ENCODE measurements at places on chromosomes 4 and X.

DNA sequence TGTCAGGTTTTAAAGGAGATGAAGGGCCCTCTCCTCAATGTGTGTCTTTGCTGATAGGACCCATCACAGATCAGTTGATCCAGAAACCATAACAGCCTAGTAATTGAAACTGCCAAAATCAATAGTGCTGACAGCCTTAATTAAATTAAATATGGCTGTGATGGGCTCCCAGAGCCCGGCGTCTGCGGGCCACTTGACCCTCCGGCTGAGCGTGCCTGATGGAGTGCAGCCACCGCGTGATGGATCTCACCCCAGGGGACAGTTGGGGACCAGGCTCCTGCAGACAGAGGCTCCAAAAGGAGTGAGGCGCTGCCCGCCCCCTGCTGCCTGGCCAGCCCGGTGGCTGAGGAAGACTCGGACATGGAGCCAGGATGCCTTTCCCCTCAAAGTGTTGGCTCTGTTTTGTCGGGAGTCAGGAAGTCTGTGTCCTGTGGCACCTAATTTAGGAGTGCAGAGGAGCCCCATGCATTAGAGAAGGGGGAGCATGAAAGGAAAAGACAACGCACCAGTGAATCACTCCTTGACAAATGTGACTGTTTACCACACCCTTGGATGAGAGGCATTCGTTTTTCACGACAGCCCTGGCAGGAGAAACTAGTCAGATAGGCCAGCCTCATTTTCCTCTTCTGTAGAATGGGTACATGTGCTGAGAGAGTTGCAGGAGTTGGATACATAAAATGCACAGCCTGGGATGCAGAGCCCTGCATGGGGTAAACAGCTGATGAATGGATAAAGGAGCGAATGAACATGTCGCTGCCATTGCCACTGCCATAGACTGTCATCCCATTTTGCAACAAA, 40.9 kb upstream of the MSX1 start:
- DNase-seq, result no peak

DNA sequence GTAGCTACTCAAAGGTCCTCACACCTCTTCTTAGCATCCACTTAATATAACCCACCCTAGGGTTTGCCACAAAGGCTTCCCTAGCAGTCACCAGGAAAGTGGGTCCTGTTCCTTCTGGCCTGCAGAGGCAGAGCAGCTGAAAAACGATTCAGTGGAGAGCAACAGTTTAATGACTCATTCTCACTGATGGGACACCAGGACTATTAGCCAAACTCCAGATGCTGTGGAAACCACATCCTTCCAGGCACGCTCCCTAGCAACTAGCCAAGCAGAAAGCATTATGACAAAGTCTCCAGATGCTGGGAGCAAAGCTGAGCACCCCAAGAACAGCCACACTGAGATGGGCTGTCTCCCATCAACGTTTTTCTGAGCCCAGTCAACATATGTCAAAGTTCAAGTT, 30.3 kb upstream of the UTP14A start:
- DNase-seq, result no peak

DNA sequence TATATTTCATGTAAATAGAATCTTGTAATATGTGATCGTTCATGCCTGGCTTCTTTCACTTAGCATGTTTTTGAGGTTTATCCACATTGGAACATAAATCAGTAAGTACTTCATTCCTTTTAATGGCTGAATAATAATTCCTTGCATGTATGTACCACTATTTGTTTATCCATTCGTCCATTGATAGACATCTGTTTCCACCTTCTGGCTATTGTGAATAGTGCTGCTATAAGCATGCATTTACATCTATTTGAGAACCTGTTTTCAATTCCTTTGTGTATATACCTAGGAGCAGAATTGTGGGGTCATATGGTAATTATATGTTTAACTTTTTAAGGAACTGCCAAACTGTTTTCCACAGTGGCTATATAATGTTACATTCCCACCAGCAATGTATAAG, 356.7 kb upstream of the DIPK2B start:
- no peak for DNase-seq

DNA sequence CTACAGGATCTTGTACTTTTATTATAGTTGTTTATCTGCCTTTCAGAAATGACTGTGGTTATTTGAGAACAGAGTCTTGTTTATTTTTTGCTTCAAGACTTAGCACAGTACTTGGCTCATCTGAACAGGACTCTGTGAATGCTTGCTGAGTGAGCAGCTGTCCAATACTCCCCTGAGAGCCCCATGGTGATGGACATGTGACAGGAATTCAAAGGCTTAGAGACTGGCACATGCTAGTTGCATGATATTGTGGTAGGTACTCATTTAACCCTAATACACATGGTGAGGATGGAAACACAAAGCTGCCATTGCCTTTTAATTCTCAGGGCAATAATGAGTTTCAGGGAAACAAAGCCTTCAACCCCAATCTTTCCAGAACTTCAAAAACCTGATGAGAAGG, 97.3 kb downstream of the GEMIN8 start:
- no peak for DNase-seq

- DNase-seq, result no peak
These were observed 23.1 kb upstream of the TMEM184C start for GRCh38 chr4:147594107-147594506.

GRCh38 chrX:102491766-102492165, 20.2 kb upstream of the TCP11X2 start:
- no peak for DNase-seq

- no peak for DNase-seq
These were observed 62.7 kb downstream of the HTRA3 start for GRCh38 chr4:8332038-8332857.

DNA sequence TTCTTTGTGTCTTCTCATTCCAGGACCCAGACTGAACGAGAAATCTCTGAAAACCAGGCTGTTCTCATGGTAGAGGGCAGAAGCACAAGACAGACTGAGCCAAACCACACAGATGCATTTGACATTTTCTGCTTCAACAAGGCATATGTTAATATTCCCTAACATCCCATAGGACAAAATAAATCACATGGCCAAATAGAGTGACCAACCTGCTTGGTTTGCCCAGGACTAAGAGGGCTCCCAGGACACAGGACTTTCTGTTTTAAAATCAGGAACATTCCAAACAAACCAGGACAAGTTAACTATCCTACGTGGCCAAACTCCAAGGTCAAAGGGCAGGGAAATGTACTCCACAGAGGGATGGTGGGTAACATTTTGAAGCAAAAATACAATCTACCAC, 11.7 kb downstream of the CTPS2 start:
- no peak for DNase-seq

DNA sequence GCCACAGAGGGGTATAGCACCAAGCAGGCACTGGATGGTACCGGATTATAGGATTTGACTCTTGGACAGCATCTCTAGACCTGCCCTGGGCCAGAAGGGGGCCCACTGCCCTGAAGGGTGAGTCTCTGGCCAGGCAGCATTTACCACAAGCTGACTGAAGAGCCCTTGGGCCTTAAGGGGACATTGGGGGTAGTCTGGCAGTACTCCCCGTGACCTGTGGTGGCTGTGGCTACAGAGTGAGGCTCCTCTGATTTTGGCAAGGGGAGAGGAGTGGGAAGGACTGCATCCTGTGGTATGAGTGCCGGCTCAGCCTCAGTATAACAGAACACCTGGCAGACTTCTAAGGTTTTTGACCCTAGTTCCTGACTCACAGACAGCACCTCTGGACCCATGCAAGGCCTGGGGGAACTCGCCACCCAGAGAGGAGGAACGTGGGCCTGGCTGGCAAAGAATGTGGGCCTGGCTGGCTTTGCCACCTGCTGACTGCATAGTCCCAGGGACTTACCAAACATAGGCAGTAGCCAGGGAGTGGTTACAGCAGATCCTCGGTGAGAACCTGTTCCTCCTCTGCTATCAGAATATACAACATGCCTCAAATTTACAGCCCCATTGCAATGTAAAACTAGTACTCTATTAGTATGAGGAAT, 48.1 kb downstream of the ABCB7 start:
- DNase-seq, result no peak

- no peak for DNase-seq
These were observed 90.7 kb downstream of the NSUN7 start for GRCh38 chr4:40840255-40840984.

GRCh38 chrX:13597874-13598273, 28.5 kb downstream of the EGFL6 start:
- no peak for DNase-seq

DNA sequence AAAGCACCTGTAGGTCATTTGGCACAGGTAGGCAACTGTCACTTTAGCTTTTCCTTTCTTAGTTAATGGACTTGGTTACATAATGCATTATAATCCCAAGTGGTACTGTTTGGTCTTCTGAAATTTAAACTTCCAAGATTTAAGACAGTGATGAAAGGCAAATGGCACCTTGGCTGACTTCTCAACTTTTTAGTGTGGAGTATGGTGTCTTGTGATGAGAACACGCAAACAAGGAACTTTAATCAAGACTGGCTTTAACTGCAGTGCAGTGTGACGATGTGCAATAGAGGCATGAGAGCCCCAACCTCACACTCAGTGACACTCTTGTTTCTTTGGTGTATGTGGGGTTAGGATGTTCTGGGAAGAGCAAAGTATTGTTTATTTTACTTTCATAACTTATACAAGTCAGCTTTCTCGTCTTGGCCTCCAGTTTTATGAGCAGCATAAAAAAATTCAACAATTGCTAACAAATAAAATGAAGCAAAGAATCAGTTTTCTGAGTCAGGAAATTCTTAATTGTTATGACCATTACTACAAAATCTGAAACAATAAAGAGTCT, 171.9 kb downstream of the MAD2L1 start:
- DNase-seq, result no peak

DNA sequence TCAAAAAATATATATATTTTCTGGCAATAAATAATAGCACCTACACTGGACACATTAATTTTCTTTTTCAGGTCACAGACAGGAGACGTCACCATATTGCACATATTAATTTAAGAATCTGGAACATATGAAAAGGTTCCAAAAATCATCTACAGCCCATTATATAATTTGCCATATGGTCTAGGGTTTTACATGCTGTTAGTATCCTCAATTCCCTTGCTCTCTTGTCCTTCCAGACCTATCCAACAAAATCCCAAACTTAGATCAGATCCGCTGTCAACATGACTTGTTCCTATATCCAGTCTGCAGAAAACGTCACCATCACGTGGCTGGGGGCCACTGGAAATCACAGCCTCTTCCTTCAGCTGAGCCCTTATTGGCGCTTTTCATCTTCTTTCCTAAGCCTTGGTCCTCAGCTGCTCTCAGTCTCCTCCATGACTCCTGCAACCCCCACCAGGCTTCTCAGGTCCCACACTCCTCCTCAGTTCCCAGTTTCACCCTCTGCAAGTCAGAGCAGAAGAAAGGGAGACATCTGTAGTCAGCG, 192.0 kb upstream of the GATB start:
- no peak for DNase-seq

GRCh38 chr4:100063355-100063754, 113.3 kb upstream of the H2AZ1 start:
- no peak for DNase-seq

GRCh38 chrX:46991664-46992063, 79.4 kb downstream of the JADE3 start:
- DNase-seq, result no peak

- no peak for DNase-seq
These were observed 316.2 kb downstream of the CENPC start for GRCh38 chr4:67229148-67229547.

DNA sequence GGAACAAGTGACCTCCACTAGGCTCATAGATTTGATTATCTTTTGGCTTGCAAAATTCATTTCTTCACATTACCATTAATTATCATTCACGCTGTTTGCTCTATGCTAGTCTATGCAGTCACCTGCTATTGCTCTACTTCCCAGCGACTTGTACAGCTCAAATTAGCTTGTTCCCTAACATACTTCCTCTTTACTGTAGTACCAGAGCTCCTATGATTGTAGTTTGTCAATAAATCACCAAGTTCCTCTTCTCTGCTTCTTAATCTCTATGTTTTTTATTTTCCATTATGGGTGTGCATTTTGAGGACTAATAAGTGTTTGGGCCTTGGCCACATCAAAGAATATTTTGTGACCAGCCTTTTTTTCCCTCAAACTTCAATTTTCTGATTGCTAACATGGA, 6.2 kb upstream of the GSPT2 start:
- no peak for DNase-seq

- DNase-seq, result no peak
These were observed 607 bp upstream of the DKC1 start for GRCh38 chrX:154761977-154762536.

DNA sequence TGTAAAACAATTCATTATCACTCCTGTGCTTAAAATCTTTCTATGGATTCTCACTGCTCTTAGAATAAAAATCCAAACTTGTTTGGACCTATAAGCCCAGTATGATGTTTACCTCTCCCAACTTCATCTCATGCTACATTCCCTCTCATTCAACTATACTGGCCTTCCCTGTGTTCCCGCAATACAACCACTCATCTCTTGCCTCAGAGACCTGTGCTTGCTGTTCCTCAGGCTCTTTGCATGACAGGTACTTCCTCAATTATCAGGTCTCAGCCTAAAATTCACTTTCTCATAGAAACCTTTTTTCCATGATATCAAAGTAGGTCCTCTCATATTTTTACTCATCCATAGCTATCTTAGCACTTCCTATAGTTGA, 71.7 kb downstream of the ENOX2 start:
- DNase-seq, result no peak

GRCh38 chr4:33722254-33722653, 2522.1 kb downstream of the ARAP2 start:
- DNase-seq, result no peak

- no peak for DNase-seq
These were observed 63.7 kb downstream of the ADAMTS3 start for GRCh38 chr4:72505314-72505744.

DNA sequence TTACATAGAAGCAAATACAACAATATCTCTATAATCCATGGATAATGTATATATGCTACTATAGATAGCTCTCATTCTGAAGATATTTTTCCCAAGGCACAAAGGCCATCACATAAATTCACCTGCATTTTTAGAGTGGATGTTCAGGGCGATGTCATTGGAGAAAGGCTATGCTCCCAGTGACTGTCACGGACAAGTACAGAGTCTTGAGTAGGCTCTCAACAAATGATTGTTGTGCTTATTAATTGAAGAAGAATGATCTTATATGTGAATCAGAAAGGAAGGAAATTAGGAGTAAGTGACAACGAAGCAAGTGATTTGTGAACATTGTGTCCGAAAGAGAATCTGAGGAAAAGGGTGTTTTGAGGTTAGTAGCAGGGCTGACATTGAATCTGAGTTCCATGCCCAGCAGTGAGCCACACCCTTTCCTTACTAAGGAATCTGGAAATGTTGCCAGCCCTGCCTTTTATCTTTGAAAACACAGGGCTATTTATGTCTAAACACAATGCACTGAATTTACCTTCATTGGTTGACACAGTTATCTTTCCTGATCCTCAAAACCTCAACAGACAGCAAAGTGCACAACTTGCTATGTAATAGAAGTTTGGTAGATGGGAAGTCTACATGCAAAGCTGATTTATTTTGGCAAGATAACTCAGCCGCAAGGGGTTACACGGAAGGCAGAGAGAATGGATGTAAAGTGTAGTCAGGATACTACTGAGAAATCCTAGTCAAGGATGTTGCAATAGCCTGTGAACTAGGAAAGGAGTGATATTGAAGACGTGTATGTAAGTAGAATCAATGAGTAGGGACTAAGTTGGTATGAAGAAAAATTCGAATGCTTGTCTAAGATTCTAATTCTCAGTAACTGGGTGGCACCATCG, 50.4 kb downstream of the SORBS2 start:
- DNase-seq, result no peak
